WTC11 (cell line): ENCODE measurements at places on chromosomes 1 and 21. TPM values are rescaled to one million over a fixed set of nuclear protein-coding genes. Genes with fewer than 3 reads are reported as not detected.

- peak; percentile 50 for DNase-seq
These were observed 18.8 kb upstream of the MAP1LC3C start for GRCh38 chr1:242017580-242018233.

DNA sequence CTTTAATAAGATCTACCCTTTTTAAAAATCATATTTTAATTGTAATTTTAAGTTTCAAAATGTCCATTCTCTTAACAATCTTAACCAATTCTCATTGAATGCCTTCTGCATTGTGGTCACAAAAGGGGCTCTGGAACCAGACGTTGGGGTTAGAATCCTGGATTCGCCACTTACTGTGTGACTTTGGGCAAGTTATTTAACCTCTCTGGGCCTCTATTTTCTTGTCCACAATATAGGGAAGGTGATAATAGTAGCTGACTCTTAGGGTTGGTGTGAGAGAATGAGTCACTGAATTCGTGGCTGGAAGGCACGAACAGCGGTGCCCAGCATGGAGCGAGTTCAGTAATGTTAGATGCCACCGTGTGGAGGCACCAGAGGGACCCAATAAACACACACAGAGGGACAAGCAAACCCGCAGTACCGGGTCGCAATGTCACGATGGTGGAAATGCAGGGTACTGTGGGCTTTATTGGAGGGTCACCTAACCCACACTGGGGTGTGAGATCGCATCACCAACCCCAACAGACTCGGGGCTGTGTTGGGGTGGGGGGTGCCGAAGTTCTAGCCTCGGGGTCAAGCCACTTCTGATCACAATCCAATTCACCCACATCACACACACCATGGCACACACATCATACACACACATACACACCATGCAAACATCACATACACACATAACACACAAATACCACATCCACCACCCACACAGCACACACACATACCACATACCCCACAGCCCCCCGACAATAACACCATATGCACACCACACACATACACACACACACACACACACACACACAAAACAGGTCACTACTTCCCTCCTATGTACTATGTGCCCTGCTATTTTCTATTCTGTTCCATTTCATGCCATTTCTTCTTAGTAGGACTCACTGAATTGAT is 27.0 kb upstream of the IFNAR2 start:
- no peak for DNase-seq

DNA sequence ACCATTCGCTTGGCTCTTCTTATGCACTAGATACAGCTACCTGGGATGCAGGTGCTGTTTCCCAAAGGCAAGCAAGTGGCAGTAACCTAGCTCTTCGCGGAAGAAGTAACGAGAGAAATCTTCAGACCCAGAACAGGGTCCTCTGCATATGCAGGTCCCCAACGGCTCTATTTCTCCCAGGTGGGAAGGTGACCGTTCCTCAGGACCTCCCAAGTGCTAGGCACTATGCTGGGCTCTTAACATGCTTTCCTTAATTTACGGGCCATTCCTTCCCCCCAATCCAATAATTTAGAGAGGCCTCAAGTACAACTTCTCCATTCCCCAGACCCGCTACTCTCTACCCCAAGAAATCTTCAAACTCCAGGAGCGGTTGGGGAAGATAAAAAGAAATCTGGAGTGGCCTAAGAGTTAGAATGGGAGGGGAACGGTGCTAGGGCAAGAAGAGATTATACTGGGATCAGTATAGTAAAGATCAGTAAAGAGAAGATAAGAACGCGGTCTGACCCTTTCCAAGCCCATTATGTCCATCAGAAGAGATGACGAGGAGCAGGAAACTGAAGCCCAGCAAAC is 410 bp downstream of the TXNDC12 start:
- DNase-seq = no peak

DNA sequence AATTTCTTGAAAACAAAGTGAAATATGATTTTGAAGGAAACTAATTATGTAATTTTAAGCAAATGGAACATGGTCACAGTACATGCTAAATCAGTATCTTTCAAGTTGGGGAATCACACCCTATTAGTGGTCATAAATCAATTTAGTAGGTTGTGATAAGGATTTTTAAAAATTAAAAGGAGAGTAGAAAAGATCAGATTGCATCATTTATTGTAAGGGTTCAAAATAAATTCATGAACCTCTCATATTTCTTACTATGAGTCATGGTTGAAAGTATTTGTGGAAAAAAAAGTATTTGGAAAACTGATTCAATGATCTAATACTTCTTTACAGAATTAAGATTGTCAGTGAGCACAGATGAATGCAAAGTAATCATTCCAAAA is 14.6 kb downstream of the ADSS2 start:
- DNase-seq = no peak

GRCh38 chr1:30185313-30185712 is 538.1 kb downstream of the MATN1 start:
- DNase-seq = no peak

- no peak for DNase-seq
These were observed 239.7 kb downstream of the PTPRC start for GRCh38 chr1:198878566-198878965.

GRCh38 chr1:37472281-37472680 is 2.1 kb upstream of the ZC3H12A start:
- no peak for DNase-seq

- DNase-seq = no peak
These were observed 40.3 kb upstream of the TRIM45 start for GRCh38 chr1:117161887-117162286.

GRCh38 chr1:1020000-1020404 is at the start of gene AGRN:
TSS of gene AGRN (plus strand) at chr1:1020120. CDS start at chr1:1020173, 53 bp downstream.
- no peak for DNase-seq

- no peak for DNase-seq
These were observed 66.2 kb downstream of the COQ8A start for GRCh38 chr1:227006226-227006796.

DNA sequence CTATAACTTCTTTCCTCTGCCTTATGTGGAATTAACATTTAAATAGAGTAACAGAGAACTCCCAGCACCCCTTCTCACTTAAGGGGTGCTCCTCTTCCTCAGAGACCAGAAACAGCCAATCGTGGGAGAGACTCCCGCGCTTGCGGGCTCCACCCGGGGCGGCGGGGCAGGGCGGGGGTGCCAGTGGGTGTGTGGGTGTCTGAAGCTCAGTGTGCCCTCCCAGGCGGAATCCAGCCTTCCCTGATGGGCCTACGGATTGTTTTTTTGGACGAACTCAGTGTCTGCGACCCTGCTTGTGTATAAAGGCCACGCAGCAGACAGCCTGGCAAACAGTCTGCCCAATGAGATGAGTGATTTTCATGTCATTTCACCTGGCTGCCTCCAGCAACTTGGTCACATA is 6.2 kb downstream of the RCC2 start:
- DNase-seq = no peak

DNA sequence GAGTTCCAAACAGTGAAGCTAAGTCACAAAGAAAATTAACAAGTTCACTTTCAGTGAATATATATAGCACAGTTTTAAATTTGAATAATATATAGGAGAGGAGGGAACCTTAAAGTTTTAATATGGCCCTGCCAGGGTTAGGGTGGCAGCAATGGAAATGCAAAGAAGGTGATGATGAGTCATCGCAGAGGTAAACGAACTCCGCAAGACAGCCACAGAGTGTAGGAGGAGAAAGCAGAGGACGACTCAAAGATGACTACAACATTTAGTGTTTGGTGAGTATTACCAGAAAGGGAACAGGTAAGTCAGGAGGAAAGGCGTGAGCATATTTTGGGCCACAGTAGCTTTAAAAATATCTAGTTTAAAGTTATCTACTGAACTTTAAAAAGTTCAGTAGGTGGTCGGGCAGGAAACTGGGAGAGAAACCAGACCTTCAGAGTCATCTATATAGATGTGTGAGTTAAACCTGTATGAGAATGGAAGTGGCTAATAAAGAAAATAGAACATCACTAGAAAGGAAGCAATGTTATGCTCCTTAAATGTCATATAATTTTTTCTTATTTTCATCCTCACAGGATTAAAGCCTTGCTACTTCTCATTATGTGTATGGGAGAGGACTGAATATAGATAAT is 75.7 kb downstream of the UCHL5 start:
- DNase-seq = no peak

- DNase-seq = no peak
These were observed 53.0 kb downstream of the BACH1 start for GRCh38 chr21:29351691-29352090.

DNA sequence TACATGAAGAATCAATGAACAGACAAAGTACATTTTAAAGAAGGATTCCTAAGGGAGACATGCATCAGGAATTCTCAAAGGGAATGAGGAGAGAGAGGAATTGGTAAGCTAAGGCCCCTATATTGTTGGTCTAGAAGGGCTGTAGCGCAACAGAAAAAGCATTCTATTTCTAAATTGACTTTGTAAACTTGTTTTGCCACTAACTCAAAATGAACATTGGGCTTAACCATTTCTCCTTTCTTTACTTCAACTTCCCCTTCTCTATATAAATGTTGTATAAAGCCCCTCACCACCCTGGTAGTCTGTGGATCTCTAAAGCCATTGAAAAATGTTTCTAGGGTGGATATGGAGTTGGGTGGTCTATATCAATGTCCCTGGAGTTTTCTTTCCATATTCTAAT is 20.4 kb upstream of the OR6N2 start:
- DNase-seq = no peak

DNA sequence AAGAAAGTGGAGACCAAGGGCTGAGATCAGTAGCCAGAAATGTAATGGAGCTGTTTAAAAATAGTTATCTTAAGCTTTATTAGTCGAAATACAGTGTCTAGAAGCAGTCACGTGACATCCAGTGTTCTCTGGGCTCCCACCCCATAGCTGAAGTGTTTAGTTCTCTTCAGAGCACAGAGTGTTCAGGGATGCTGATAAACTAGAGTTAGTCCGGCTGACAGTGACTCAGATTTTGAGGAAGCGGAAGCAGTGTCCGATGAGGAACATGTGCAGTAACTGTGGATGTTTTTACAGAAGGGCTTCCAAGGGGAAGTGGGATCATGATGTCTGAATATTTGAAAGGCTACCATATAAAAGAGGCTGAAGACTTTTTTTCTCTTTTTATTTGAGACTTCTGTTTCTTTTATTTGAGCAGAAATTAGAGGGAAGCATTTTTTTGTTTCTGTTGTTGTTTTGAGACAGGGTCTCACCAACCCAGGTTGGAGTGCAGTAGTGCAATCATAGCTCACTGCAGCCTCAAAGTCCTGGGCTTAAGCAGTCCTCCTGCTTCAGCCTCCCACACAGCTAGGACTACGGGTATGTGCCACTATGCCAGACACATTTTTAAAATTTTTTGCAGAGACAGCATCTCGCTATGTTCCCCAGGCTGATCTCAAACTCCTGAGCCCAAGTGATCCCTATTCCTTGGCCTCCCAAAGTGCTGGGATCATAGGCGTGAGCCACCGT is 124.2 kb downstream of the GALNT2 start:
- DNase-seq = no peak

DNA sequence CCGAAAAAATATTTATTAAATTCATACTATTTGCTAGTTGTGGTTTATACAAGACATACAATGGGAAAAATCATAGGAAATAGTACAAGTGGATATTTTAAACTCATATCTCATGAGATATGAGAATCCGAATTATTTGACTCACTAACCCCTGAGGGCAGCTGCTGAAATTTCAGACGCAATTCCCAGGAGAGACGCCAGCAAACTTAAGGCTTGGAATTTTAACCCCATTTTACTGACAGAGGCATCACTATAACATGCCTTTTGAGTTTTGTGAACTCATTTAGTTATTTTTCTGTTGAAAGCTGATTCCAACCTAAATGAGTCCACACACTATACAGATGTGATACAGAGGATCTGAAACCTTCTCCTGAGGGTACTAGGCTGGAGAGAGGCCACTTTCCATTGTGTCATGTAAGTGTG is 5.9 kb upstream of the MROH9 start:
- DNase-seq = no peak

DNA sequence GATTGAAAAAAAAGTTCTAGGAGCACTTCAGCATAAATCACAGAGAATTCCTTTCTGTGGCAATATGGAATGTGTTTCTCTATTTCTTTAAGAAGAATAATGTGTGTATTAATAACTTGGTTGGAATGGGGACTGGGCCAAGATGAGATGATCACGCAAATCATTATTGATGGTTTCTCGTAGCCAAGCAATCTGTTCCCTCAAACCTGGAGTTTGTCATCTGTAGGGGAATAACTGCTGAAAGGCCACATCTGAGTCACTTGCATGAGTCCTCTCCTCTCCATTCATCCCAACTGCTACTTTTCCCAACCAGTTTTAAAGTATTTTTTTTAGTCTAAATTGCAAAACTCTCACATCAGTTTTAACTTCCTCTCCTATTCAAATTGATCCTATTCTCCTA is 480.4 kb downstream of the PLPP3 start:
- no peak for DNase-seq

DNA sequence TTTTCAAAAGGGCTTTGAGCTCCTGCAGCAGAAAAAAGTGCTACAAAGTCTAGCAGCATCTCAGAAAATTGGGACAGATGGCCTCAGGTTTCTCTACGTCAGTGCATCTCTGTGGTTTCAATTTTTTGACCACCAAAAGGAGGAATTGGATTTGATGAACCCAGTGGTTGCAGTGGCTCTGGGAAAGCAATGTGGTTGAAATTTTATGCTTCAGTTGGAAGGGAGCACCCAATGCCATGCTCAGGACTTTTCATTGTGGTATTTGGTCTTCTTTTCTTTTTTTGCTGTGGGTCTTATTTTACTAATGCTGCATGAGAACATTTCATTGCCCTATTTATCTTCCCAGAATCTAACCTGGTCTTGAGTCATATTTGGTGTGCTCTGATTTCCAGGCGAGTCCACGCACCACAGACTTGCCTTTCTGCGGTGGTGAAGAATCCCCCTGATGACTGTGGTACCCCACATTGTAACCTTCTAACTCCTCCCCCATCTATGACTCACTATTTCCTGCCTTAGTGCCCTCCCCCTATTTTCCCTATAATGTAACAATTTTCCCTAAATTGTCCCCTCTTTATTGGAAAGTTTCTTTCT is 56.7 kb downstream of the S1PR1 start:
- DNase-seq = no peak

DNA sequence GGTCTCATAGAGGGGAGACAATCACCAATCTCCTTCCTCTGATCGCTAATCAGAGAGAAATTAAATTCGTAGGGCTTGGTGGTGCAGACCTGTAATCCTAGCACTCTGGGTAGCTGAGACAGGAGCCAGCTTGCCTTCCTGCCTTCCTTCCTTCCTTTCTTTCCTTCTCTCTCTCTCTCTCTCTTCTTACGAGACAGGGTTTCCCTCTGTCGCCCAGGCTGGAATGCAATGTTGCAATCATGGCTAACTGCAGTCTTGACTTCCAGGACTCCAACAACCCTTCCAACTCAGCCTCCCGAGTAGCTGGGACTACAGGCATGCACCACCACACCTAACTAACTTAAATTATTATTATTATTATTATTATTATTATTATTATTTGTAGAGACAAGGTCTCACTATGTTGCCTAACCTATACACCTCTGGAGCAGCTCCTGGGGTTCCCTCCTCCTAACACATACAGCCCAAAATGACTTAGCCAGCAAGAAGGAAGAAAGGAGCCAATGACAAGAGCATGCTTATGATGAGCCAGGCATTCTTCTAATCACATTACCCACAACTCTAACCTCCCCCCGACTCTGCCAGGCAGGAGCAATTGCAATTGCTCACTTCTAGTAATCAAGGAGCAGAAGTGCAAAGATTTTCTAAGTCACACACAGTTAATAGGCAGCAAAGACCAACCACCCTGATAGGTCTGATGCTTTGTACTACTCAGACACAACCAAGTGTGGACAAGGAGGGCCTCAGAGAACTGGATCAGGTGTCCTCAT is 105.4 kb upstream of the F3 start:
- DNase-seq = no peak

MMP23B gene
- 20.0 to 28.1 TPM (median 27.1 TPM) in 3 replicates for total RNA-seq

FH gene
- total RNA-seq = 77.4 to 83.9 TPM (median 80.8 TPM) in 3 replicates

FCRL6 gene
- not detected in 3 replicates for total RNA-seq

DMBX1 gene
- 1.7 to 3.7 TPM (median 1.8 TPM) in 3 replicates for total RNA-seq

AMY1C gene
- not detected in 3 replicates for total RNA-seq

HAO2 gene
- 0.53 to 1.0 TPM (median 0.80 TPM) in 3 replicates for total RNA-seq
